NCI-H460 (cell line): ENCODE measurements at places on chromosomes 7 and 10. TPM values are rescaled to one million over a fixed set of nuclear protein-coding genes. Genes with fewer than 3 reads are reported as not detected.

DNA sequence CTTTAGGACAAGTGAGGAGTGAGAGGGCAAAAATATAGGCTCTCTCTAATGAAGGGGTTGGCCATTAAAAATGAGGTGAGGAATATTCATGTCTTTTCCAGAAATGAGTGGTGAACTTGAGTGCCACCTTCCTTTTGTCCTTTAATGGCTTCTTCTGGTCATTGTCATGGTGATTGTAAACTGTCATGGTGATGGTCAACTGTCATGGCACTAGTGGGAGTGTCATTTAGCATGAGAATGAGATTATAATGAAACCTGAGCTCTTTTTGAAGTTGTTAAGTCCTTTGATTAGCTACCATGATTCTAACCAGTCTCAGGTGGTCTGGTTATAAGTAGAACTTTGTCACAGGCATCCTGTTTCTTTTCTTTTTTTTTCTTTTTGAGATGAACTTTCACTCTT, 524.4 kb downstream of the NEBL start:
- DNase-seq = no peak

Gene FAM25G
- not detected in 2 replicates for total RNA-seq

DNA sequence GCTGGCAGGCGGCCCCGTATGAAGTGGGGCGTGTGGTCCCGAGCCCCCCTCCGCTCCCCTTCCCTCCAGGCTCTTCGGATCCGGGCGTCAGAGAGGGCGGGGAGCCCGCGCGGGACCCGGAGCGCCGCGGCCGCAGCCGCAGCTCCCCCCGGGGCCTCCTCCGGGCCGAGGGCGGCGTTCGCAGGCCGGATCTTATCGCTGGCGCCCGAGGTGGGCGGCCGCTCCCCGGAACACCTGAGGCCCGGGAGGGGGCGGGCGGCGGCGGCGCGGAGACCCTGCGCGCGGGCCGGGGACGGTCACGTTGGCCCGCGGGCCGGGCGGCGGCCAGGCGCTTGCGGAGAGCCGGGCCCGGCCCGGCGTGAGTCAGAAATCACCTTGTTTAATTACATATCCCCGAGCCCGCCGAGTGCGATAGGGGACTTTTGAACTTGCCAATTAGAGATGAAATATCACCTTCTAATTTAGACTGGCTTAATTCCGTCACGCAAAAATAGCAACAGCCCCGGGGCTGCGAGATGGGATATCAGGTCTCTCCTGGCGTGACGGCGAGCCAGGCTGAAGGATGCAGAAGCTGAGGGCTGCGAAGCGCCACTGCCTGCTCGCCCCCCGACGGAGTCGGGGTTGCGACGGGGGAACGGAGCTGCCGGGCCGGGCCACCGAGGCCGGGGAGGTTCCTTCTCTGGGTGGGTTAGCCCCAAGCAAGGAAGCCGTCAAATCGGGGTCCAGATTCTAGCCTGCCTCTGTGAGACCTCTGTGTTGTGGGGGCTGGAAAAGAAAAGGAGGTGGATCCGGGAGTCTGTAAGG, 43.4 kb downstream of the LDB3 start:
- DNase-seq = peak; percentile 15

- no peak for DNase-seq
Observed at GRCh38 chr7:156579566-156579965, 61.0 kb upstream of the RNF32 start.

GRCh38 chr7:108000875-108001763, 1.8 kb downstream of the LAMB1 start:
- no peak for DNase-seq
